Thyroid gland (tissue), 4 donors: ENCODE measurements at places on chromosomes 5 and 9. TPM values are rescaled to one million over a fixed set of nuclear protein-coding genes. Genes with fewer than 3 reads are reported as not detected.
A peak's percentile ranks its signal among the peaks of the same experiment; 100 is the strongest.

GRCh38 chr5:159175547-159175946 is 33.8 kb downstream of the RNF145 start:
- H3K4me3 ChIP-seq: no peak overlapping the region
- peaks cover 24% of the 10 kb centered on the region for H3K4me1 ChIP-seq
- H3K27me3 ChIP-seq: no peaks in the 10 kb centered on the region

DNA sequence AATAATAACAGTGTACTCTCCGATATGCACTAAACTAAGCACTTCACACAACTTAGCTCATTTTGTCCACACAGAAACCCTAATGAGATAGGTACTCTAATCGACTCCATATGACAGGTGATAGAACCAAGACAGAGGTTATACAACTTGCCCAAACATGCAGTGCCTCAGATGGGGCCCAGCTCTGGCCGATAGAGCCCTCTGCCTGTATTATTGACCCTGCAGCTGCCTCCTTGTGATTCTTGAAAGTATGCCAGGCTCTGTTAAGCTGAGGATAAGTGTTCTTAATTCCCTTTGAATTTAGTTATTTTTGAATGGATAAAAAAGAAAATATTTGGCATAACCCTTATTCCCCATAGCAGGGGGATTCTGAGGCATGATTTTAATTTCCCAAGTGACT is 78.5 kb downstream of the HMHB1 start:
- peak overlapping the region; percentile 89 for H3K27ac ChIP-seq
- no peaks in the 10 kb centered on the region for H3K36me3 ChIP-seq
- no peaks in the 10 kb centered on the region for H3K27me3 ChIP-seq
- peaks cover 93% of the 10 kb centered on the region for H3K4me1 ChIP-seq
- DNase-seq: peak; percentile 48
- no peak overlapping the region for H3K4me3 ChIP-seq

DNA sequence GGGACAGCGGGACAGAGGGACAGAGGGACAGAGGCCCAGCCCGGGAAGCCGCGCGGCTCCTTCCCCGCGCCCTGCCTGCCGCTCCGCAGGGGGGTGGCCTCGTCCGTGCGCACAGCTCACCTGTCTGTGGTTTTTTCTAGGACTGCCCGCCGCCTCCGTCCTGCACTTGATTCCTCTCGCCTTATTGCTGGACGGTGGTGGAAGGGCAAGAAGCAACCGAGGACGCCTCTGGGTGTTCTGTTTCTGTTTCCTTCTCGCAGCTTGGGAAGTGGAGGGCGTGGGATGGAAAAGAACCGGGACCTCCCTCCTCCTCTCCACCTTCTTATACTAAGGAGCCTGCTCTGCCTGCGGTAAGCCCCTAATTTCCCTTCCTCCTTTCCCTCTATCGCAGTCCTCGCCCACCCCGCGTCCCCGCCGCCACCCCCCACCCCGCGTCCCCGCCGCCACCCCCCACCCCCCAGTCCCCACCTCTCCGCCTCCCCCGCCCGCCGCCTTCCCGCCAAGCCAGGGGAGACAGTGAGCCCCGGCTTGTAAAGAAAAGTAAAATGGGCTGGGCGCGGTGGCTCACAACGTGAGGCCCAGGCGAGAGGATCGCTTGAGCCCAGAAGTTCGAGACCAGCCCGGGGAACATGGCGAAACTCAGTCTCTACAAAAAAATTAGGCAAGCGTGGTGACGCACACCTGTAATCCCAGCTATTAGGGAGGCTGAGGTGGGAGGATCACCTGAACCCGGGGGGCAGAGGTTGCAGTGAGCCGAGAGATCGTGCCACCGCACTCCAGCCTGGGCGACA is 9.6 kb upstream of the FLT4 start:
- peaks cover 7% of the 10 kb centered on the region for H3K27me3 ChIP-seq
- H3K4me3 ChIP-seq: no peak overlapping the region
- no peak overlapping the region for H3K27ac ChIP-seq
- H3K36me3 ChIP-seq: no peaks in the 10 kb centered on the region
- no peaks in the 10 kb centered on the region for H3K4me1 ChIP-seq
- no peak for DNase-seq

GRCh38 chr5:172981931-172982330 is 1.6 kb upstream of the ATP6V0E1 start:
- no peak for DNase-seq
- no peaks in the 10 kb centered on the region for H3K27me3 ChIP-seq
- H3K36me3 ChIP-seq: peaks cover 3% of the 10 kb centered on the region
- peaks cover 9% of the 10 kb centered on the region for H3K4me1 ChIP-seq

GRCh38 chr5:132500244-132500930 is 9.8 kb upstream of the IRF1 start:
- peaks cover 24% of the 10 kb centered on the region for H3K4me1 ChIP-seq
- peak overlapping the region; percentile 41 for H3K27ac ChIP-seq
- DNase-seq: no peak
- H3K27me3 ChIP-seq: no peaks in the 10 kb centered on the region
- H3K36me3 ChIP-seq: no peaks in the 10 kb centered on the region

Gene ADAMTS2
- 9.0 TPM for total RNA-seq

Gene ALDOB
- not detected for total RNA-seq

DNA sequence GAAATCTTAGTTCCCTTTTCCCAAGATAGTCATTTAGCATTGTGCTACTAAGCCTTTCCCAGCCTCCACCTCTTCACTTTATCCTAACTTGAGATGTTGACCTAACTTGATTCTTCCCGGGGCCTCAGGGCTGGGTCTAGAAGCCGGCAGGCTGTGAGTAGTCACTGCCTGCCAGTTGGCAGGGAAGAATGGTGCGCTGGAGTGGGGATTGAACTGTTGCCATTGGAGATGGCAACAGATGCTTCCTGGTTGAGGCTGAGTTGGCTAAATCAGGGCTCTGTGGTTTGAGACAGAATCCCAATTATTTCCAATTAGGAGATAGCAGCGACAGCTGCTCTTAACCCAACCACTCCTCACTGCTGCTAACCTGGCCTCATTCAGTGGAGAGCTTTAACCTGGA is 343.1 kb downstream of the BRINP1 start:
- H3K27ac ChIP-seq: peak overlapping the region; percentile 90
- H3K27me3 ChIP-seq: no peaks in the 10 kb centered on the region
- peak; percentile 66 for DNase-seq
- peaks cover 35% of the 10 kb centered on the region for H3K4me1 ChIP-seq

Gene SVEP1
- total RNA-seq: 48.3 TPM

- no peak for DNase-seq
- no peaks in the 10 kb centered on the region for H3K27me3 ChIP-seq
- peaks cover 11% of the 10 kb centered on the region for H3K4me1 ChIP-seq
- no peak overlapping the region for H3K27ac ChIP-seq
- H3K36me3 ChIP-seq: no peaks in the 10 kb centered on the region
- no peak overlapping the region for H3K4me3 ChIP-seq
These were observed 116.3 kb upstream of the ANKRD55 start for GRCh38 chr5:56349461-56349860.

Gene BNC2
- total RNA-seq: 14.9 TPM

Gene PCDHA4
- total RNA-seq: 0.75 TPM

Gene SMIM33
- not detected for total RNA-seq

DNA sequence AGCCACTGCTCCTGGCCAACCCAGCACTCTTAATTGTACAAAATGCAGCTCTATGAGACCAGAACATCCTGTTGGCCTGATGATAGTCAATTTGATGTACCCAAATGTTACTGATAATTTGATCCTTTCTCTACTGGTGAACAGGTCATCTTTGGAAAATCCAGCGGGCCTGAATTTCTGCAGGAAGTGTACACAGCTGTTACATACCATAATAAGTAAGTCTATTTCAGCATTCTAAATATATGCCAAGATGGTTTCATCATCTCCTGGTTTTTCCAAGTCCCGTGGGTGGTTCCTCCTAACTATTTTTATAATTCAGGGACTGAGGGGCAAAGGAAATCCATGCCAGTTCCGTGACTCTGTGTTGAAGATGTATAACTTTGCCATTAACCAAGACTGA is 155.4 kb downstream of the DOCK8 start:
- H3K27ac ChIP-seq: no peak overlapping the region
- H3K27me3 ChIP-seq: no peaks in the 10 kb centered on the region
- no peaks in the 10 kb centered on the region for H3K4me1 ChIP-seq
- no peak overlapping the region for H3K4me3 ChIP-seq

DNA sequence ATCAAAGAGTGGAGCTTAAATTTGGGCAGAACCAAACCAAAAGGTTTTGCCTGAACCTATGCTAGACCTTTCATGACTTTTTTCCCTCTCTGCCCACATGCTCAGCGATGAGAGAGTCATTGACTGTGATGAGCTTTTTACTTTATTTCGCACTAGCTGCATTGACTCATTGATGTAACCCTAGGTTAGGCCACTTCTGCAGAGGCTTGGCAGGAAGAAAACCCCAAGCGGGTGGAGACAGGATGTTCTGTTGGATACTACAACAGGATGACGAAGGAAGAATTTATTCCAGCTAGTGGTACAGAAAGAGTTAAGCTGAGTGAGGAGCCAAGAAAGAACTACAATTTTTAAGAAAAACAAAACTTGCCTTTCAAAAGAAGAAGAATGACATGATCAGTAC is 18.4 kb downstream of the AGXT2 start:
- H3K4me1 ChIP-seq: no peaks in the 10 kb centered on the region
- no peaks in the 10 kb centered on the region for H3K27me3 ChIP-seq
- H3K27ac ChIP-seq: no peak overlapping the region
- DNase-seq: no peak
- no peak overlapping the region for H3K4me3 ChIP-seq

DNA sequence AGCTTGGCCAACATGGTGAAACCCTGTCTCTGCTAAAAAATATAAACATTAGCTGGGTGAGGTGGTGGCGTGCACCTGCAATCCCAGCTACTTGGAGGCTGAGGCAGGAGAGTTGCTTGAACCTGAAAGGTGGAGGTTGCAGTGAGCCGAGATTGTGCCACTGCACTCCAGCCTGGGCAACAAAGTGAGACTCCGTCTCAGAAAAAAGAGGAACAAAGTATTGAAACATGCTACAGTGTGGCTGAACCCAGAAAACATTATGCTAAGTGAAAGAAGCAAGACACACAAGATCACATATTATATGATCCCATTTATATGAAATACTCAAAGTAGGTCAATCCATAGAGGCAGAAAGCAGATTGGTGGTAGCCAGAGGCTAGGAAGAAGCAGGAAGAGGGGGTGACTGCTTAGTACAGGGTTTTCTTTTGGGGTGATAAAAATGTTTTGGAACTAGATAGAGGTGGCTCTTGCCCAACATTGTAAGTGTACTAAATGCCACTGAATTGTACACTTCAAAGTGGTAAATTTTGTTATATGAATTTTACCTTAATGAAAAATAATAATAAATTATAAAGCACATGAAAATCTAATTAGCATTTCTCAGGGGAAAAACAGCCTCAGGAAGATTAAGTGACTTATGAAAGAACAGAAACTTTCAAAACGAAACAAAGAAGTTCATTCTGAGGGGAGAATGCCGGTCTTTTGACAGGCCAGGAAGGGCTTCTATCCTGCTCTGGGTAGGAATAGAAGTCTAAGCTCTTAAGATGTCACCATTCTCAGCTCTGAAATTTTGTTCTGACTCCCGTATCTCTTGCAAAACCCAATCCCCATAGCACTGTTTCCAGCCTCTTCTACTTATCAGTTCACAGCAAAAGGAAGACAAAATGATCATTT is 161.1 kb upstream of the TBCA start:
- H3K27ac ChIP-seq: no peak overlapping the region
- DNase-seq: no peak
- H3K36me3 ChIP-seq: no peaks in the 10 kb centered on the region
- H3K4me3 ChIP-seq: no peak overlapping the region

Gene PCDHA5
- 0.54 TPM for total RNA-seq

- no peaks in the 10 kb centered on the region for H3K36me3 ChIP-seq
- H3K27me3 ChIP-seq: no peaks in the 10 kb centered on the region
- H3K27ac ChIP-seq: no peak overlapping the region
- no peak for DNase-seq
- H3K4me1 ChIP-seq: no peaks in the 10 kb centered on the region
These were observed 120.6 kb upstream of the ASTN2 start for GRCh38 chr9:117535434-117535833.

Gene PCDHA9
- 0.24 TPM for total RNA-seq

DNA sequence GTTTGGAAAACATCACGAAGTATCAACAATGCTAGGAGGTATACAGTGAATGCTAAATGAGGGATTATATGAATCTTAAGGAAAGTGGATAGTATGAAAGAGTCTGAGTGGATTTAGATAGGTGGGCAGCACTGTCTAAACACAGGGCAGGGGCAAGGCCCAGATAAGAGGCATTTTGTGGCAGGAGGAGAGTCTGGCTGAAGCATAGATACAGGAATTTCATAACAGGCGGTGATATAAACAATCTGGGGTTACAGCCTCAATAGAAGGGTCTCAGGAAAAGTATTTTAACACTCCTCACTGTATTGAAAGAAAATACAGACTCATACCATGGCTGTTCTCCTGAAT is 96.9 kb downstream of the PLPP1 start:
- H3K36me3 ChIP-seq: no peaks in the 10 kb centered on the region
- peaks cover 43% of the 10 kb centered on the region for H3K4me1 ChIP-seq
- H3K27me3 ChIP-seq: no peaks in the 10 kb centered on the region
- DNase-seq: no peak

DNA sequence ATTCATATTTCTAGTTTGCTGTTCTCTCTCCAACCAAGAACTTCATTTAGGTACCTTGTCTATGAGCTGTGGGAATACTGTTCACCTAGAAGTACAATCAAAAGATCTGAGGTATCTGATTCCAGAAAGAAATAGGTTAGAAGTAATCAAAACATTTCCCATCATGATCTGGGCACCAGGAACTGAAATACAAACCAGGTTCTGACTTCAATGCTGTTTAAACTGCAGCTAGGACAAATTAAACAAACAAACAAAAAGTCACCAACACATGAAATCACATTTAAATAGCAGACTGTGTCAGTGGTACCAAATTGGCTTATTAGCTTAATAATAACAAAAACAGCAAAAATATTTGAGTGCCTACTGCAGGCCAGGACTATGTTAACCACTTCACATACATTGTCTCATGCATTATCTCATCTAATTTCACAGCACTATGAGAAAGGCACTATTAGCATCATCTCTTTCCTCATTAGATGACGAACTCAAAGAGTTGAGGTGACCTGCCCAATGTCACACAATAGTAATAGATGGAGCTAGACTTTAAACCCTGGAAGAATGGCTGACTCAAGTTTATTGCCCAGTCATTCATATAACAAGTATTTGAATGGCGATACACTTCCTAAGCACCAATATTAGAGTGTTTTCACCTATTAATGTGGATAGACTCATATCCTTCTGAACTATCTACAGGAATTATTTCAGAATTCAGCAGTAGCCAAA is 14.5 kb downstream of the PLPP1 start:
- peaks cover 21% of the 10 kb centered on the region for H3K4me1 ChIP-seq
- no peak overlapping the region for H3K4me3 ChIP-seq
- H3K27ac ChIP-seq: no peak overlapping the region
- H3K27me3 ChIP-seq: no peaks in the 10 kb centered on the region

GRCh38 chr5:145084834-145085233 is 750.3 kb downstream of the PRELID2 start:
- H3K4me3 ChIP-seq: no peak overlapping the region
- no peaks in the 10 kb centered on the region for H3K27me3 ChIP-seq
- no peaks in the 10 kb centered on the region for H3K4me1 ChIP-seq
- H3K36me3 ChIP-seq: no peaks in the 10 kb centered on the region
